Activated T-cell treated with anti-CD3 and anti-CD28 coated beads, Interleukin-2, amount 50 U/mL, for 1 hour (primary cell): ENCODE measurements at places on chromosomes 5 and 9.

DNA sequence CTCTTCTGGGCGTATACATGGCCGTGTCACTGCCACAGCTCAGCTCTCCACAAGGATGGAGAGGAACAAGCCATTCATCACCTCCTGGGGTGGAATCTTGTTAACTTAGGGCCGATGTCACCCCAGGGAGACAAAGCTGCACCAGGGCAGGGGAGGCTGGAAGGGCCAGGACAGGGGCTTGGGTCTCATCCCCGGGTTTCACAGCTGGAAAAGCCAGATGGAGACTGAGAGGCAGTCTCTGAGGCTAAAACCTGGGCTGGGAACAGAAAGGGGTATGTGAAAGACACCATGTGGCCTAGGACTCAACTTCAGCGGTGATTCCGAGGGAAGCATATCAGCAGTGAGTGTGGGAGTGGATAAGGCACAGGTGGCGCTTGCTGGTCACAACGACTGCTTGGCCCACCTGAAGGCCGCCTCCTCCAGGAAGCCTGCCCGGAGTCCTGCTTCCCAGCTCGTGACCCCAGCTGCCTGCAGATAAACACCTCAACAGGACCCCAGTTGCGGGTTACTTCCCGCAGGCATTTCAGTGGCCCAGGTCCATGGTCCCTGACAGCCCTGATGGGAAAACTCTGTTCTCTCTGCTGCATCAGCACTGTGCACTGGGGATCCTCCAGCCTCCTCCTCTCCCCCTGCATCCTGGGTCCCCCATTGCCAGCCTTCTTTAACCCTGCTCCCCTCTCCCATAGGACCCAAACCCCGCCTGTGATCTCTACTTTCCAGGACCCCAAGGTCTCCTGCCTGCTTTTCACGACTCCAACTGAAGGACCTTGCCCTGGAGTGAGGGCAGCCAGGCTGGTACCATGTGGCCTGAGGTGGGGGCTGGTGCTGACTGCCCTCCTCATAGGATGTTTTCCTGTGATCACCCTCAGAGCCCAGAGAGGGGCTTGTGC is 51.7 kb upstream of the FCN1 start:
- no peak for DNase-seq

DNA sequence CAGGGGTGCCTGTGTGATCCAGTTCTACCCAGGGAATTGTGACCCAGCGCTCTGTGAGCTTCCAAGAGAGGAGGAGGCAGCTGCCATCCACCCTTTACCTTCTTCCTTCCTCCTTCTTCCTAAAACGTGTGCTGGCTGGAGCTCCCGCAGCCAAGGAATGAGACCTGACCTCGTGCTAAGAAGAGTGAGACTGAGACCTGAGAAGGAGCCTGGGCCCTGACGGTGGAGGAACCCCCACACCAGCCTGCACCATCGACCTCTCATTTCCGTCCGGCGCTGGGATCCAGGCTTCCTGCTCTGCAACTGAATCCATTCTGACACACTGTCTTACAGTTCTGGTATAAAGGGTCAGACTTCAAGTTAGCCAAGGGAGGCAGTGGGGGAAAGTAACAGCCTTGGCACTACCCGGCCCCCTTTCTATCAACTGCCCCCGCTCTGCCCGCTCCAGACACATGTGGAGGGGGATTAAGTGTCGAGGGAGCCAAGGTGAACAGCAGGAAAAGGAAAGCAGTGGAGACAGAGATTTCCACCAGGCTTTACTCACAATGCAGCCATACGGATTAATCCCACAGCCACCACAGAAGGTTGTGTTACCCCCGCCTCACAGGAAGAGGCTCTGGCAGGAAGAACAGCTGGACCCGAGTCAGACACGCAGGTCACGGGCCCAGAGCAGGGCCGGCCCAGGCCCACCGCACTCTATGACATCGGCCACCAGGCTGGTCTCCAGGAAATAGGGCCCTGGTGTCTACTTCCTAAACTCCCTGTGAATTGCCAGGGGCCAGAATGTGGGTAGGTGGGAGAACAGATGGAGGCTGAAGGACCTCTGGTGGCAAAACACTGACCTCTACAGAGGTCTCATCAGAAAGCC is 15.8 kb downstream of the MGAT1 start:
- no peak for DNase-seq

DNA sequence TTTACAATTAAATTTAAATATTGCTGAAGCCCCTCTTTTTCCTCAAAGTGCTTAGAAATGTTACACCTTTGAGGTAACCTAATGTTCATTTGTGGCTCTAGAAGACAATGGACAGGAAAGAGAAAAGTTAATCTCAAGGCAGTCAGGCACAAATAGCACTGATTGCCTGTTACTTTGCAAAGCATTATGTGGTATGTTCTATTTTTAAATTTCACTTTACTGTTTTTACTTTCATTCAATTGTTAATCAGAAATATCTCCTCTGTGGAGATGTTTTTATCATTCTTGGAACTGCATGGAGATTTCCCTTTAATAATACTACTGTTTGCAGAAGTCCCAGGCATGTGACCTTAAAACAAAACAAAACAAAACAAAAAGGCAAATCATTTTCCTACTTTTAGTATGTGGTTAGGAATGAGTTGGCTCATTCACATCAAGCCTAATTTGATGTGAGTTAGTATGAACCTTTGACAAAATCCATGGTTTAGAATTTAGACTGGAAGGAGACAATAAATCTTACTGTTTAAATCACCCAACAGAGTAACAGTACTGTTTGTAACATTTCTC is 67.5 kb downstream of the CWC27 start:
- no peak for DNase-seq

DNA sequence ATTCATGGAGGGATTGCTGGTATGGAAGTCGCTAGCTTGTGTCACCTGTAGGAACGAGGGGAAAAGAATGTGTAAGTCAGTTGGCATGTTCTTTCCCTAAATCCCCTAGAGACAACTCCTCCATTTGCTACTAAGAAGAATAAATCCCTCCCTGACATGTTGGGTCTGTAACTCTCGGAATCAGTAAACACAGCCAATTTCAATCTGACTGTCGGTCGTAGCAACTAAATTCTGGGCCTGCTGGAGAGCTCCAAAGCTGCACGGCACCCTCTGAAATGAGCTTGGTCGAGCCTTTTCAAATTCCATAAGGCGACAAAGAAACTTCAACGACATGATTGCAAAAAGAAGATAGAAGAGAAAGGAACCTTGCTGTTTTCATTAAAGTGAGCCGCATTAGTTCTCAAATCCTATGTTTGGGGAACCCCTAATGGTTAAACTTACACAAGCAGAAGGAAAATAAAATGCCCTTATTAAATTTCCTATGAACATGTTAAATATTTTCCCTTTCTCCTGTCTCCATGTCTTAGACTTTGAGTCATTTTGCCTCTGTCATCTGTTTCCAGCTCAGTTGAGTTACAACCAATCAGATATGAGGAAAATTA is 735.8 kb upstream of the WWC1 start:
- DNase-seq, result no peak

DNA sequence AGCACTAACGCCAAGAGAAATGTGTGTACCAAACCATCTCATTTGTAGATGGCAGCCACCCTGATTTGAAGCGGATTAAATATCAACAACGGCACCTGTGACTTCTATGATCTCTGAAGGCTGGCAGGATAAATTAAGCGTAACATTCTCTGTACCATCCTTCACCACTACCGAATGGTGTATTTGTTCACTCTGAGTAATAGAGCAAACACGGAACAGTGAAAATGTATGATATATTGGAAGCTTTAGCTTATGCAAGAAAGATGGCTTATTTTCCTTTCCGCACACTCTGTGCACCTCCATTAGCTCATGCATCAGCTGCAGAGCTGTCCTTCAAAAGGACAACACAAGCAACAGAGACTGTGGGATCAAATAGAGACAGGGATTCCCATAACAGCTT is 431.1 kb downstream of the PRELID2 start:
- no peak for DNase-seq

DNA sequence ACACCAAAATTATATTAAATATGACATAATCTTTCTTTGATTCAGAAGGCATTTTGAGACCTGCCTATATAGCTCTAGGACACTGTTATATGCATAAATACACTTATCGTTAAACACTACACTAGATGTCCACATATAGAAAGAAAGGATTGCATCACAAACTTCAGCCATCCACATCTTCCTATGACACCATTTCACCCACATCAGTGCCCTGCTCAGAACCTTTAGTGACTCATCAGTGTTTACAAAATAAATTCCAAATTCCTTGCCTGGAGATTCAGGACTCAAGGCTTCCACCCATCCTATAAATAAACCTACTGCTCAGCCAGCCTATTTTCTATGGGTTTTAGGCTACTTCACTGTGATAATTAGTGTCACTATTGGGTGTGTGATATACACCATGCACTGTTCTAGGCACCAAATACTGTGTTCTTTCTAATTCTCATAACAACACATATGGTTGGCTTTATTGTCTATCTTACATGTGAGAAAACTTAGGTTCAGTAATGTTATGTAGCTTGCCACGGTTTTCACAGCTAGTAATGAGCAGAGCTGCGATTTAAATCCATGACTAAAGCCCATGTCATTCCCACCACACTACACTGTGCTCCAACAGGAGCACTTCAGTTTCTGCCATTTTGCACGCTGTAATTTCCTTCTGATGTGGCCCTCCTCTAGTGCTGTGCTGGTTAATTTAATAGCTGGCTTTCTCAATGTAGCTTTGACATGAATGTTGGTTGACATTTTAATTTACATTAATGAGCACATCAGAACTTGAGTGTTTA is 103.3 kb downstream of the SREK1 start:
- DNase-seq, result no peak

DNA sequence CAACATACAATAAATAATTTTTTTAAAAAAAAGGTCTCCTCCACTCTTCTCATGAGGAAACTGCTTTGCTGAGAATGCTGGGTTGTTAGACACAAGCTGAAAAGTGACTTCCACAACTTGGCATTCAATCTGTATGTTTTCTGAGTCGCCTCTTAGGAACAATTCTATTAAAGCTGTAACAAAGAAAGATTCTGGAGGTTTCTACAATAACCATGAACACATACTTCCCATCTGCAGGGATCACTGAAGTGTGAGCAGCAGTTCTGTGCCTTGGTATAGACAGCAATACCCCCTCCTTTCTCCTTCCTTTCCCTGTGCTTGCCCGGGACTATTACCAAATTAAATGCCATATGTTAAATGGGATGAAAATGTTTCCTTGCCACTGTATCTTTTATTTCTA is 1.5 kb downstream of the DIRAS2 start:
- DNase-seq, result no peak

GRCh38 chr9:79507801-79508200 is 64.0 kb upstream of the TLE4 start:
- no peak for DNase-seq

DNA sequence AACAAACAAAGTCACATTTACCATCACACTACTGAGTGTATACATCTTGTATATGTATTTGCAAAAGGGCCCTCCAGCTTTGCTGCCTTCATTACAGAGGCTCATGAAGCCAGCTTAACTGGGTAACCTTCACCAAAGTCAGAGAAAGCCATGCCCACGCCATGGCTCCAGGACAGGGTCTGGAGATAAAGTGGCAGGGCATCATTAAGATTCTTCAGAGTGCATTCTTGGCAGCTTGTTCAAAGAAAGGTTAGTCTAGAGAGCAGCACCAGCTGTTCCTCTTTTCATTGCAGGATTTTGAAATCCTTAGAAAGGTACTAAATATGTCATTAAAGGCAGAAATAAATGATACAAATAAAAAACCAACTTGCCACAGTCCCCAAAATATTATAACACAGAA is 333.2 kb downstream of the NDUFS4 start:
- no peak for DNase-seq

DNA sequence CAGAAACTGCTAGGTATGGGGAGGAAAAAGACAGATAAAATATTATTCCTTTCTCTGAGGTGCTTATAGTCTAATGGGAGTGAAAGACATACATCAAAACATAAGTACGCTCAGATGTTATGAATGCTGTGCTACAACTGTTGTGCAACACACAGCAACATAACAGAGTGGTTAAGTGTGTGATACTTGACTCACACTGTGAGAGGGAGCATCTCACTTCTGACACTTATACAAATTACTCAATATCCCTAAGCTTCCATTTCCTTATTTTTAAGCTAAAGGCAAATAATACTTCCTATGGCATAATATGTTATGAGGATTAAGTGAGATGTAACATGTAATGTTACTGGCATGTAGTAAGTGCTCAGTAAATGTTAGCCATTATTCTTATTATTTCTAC is 110.6 kb upstream of the FER start:
- DNase-seq, result no peak

- no peak for DNase-seq
These were observed 30.2 kb upstream of the DUSP1 start for GRCh38 chr5:172801179-172801671.

GRCh38 chr5:13350767-13351166 is 593.7 kb downstream of the DNAH5 start:
- no peak for DNase-seq

DNA sequence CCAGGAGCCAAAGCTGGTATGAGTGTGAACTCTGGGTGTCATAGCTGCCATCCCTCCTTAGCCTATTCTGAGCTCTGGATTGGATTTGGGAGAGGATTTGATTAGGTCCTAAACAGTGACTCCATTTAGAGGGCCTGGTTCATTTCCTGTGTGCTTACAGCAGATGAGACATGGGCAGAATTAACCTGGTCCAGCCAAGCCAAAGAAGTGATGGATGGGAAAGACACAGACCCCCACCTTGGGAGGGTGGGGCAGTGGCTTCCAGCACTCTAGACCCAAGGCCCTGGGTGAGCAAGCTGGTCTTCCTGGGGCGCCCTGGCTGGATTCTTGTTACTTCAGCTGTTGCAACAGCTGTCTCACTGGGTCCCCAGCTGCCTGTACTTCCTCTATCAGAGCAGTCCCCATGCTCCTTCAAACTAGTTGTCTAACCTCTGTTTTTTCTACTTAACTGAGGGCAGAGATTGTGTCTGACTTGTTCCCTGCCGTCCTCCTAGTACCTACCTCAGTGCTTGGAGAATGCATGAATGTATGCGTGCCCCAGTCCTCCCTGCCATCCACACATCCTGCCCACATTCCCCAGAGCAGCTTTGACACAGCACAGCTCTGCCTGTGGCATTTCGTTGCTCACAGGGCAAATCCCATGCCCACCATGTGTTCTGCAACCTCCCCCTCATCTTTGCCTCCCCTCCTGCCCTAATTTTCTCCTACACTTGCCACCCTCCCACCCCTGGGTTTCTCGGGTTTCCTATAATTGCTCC is 115.9 kb downstream of the RGS3 start:
- peak; percentile 32 for DNase-seq

GRCh38 chr5:35146406-35146805 is 83.9 kb downstream of the PRLR start:
- no peak for DNase-seq

GRCh38 chr5:74095871-74096270 is 469.9 kb downstream of the ARHGEF28 start:
- no peak for DNase-seq

- DNase-seq, result no peak
These were observed 845 bp upstream of the NR4A3 start for GRCh38 chr9:99820685-99821395.

DNA sequence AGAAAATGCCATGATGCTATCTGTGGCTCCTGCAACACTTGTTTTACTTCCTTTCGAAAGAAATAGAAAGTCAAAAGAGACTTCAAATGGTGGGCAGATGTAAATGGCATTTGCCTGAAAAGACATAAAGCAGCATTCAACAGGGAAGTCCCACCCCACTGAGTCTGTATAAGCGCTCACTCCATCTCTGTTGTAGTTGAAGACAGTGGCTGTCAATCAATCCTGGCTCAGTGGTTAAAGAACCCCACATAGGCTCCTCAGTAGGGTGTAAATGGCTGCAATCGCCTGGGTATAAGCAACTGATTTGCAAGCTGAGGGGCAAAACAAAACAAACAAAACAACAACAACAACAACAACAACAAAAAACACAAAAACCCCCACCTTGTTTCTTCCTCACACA is 158.7 kb downstream of the EFNA5 start:
- DNase-seq, result no peak
